ENCODE measurements at places on chromosomes 2 and 18.

GRCh38 chr2:33363325-33364298 lies 112.8 kb upstream of the RASGRP3 start:
- no peak for DNase-seq

DNA sequence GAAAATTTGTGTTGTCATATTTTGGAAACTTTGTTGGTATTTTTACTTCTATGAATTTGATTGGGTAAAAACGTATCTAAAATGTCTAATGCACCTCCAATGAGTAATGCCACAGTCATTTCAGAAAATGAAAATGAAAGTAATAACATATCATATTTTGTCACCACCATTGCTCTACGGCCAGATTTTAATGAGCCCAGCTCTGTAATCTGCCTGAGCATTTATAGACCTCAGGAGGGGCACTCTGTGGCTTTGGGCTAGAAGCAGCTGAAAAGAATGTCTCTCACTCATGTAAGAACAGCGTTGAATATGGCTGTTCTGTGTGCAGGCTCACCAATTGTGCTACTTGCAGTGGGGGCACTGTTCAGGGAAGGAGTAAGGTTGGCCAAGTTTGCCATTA lies 32.7 kb upstream of the ABCA12 start:
- no peak for DNase-seq

DNA sequence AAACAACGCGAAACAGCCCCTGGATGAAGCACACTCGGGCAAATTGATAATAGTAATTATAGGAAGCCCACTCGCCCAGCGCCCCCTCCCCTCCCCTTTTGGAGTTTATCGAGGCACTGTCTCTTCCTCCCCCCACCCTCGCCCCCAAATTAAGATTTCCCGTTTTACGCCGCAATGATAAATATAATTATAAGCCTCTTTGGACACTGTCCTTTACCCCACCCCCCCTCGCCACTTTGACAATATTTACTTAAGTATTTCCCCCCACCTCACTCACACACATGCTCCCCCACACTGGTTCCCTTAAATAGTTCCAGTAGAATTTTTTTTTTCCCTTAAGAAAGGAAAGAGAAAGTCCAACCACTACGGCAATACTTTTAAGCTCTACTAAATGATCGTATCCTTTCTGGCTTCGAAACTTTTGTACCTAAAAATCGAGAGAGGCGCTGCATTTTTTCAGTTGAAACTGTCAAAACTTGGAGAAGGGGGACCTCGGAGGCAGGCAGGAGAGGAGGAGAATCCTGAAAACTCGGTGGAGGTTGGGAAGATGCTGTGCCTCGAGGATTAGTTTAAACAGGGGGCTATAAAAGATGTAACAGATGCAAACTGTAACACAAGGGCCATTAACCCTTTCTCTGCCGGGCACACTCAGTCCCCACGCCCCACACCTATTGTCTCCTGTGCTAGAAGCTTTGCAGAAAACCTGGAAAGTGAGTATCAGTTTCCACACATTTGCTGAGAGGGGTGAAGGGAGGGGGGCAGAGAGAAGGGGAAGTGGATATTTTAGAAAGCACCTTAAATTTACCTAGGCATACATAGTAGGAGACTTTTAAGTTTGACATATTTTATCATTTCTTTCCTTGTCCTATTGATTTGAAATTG lies 1.8 kb downstream of the ZEB2 start:
- no peak for DNase-seq

GRCh38 chr2:138421315-138421970 lies 80.1 kb upstream of the SPOPL start:
- DNase-seq: no peak

DNA sequence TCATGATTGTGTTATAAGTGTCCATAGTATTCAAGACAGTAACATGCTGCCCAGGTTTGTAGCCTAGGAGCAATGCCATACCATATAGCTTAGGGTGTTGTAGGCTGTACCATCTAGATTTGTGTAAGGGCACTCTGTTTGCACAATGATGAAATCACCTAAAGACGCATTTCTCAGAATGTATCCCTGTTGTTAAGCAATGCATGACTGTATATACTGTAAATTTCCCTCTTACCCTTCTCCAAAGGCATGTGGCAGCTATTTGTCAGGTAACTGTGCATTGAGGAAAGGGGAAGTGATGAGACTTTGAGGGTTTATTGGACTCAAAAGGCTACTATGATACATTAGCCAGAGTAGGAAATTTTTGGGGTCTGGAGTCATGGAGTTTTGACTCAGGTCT lies 180.8 kb downstream of the VAPA start:
- DNase-seq: no peak
